ENCODE measurements at places on chromosomes 12 and 14.

DNA sequence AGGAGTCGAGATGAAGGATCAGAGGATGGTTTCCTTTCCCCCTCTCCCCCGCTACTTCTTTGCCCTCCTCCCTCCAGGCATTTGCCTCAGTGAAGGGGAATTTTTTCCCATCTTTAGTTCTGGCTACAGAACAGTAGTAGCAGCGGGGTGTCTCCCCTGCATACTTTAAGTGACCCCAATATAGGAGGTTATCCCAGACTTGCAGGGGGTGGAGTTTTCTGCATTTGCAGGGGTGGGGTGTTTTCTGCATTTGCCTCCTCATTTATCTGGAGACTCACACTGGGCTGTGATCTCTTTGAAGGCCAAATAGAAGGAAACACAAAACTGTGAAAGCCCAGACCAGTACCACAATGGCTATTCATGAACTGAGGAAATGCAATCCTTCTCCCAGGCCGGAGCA, 19.8 kb downstream of the PTPRB start:
- no peak for DNase-seq

DNA sequence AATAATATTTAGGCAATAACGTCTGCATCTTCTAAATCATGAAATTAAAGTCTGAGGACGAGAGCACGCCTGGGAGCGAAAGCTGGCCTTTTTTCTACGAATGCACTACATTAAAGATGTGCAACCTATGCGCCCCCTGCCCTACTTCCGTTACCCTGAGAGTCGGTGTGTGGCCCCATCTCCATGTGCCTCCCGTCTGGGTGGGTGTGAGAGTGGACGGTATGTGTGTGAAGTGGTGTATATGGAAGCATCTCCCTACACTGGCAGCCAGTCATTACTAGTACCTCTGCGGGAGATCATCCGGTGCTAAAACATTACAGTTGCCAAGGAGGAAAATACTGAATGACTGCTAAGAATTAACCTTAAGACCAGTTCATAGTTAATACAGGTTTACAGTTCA, 19.3 kb downstream of the CKB start:
- DNase-seq = no peak

- DNase-seq = no peak
Observed at GRCh38 chr12:112838731-112839130, 47.2 kb downstream of the RPH3A start.

- DNase-seq = no peak
Observed at GRCh38 chr12:105504286-105504685, 173.8 kb downstream of the C12orf75 start.

- DNase-seq = no peak
Observed at GRCh38 chr14:94028450-94028826, 2.3 kb downstream of the OTUB2 start.

DNA sequence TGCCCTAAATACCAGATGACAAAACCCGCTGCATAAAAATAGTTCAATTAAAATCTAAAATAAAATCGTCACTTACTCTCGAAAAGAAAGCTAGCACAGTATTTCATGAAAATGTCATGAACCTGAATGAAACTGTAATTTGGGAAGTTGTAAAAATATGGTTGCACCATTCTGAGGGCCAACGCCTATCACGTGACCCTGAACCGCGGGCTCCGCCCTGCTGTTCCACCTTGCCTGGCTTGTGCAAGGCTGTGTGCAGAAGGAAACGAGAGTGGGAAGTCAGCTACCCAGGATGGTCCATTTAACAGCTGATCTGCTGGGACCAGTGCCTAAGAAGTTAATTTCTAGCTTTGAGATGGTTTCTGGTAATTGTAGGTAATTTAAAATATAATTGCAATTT, 91.7 kb upstream of the BMP4 start:
- DNase-seq = no peak

DNA sequence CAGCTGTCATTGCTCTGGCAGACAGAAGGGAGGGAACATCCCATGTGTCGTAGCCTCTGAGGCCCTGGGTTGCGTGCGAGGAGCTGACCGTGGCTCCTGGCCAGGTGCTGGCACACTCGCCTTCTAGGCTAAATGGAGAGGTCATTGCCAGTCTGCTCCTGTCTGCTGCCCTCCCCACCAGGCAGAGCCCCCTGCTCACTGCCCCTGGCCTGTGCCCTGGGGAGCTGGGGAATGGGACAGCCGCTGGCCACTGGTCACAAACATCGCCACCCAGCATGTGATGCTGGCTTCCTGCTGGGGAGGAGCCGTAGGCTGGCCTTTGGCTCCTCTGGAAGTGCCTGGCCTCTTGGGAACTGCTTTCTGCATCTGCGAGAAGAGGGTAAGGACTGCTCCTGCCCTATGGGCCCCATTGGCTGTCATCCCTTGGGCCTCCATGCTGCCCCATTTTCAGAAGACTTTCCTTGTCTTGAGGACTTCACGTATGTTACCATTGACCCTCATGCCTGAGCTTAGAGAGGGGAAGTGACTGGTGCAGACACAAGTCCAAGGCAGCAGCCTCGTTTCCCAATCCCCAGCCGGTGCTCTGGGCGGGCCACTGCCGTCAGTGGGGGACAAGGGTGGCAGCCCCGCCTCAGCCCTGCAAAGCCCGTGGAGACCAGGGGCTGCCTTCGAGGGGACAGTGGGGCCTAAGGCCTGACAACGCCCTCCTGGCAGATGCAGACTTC, 2.0 kb upstream of the TNFAIP2 start:
- no peak for DNase-seq

DNA sequence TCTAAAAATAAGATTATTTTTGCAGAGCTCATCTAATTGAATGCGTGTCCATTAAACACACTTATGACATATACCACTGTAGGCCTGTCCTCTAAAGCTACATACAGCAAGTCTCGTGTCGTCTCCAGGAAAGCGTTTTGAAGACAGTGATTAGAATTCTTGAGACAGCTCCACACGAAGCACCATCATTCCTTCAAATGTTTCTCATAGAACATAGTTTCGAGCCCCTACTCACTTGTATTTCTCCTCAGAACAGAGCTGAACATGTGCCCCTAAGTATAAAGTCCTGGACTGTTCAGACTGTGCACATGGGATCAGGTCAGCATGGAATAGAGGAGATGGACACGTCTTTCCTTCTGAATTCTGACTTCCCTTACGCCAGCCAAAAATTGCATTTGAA, 64.5 kb upstream of the HMGA2 start:
- no peak for DNase-seq

- peak; percentile 88 for DNase-seq
Observed at GRCh38 chr12:12685305-12685704, 10.7 kb downstream of the GPR19 start.

- no peak for DNase-seq
Observed at GRCh38 chr12:74959657-74960056, 250.0 kb downstream of the KCNC2 start.

DNA sequence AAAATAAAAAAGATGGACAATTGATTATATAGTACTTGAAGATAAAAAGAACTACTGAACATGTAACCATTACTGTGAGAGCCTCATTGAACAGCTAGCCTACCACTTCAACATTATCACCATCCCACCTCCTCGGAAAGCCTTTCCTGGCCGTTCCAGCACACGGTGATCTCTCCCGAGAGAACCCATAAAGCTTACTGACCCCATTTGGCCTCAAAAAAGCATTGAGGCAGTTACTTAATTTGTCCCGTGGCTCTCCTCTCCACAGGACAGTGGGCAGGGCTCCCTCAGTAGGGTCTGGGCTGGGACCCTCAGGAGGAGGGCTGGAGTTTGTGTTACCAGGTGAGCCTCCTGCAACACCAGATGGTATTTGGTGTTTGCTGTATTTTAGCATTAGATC, 55.8 kb downstream of the RAB35 start:
- no peak for DNase-seq

- no peak for DNase-seq
Observed at GRCh38 chr12:104049278-104049902, 597 bp downstream of the GLT8D2 start.

- DNase-seq = no peak
Observed at GRCh38 chr12:65466911-65467310, 188.4 kb downstream of the MSRB3 start.

DNA sequence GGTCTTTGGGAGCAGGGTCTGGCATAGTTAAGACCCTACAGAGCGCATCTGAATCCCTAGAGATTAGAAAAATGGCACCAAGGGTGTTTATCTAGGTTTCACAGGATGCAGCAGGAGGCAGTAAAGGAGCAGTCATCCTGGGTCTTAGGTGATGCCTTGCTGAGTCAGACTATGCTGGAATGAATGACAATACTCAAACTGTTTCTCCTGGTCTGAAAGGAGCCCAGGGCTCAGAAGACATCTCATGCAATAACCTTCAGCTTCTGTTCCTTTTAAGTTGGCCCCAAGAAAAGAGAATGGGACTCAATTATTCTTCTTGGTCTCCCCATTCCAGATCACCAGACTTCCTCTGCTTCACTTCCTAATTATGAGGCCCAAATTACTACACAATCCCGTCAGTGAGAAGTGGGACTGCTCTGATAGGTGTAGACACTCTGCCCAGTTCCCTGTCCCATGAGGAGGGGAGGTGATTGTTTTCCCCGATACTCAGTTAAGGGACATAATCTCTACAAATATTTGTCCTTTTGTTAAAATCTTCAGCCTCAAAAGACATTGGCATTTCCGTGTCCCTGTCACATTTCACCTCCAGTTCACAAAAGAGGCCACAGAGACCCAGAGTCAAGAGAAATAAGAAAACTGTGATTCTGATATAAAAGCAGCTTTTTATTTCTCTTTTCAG, 14.8 kb upstream of the APOF start:
- no peak for DNase-seq

DNA sequence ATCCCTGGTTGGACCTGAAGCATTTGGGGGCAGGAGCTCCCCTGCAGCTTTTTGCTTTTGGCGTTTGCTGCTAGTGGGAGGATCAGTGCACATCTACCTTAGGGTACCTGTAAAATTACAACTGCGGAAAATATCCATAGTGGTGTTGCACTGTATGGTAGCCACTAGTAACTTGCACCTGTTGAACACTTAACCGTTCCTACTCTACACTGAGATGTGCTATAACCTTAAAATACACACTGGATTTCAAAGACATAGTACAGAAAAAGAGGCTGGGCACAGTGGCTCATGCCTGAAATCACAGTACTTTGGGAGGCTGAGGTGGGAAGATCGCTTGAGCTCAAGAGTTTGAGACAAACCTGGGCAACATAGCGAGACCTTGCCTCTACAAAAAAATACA, 2.9 kb downstream of the P2RX4 start:
- no peak for DNase-seq

GRCh38 chr12:130650131-130650530, 66.0 kb downstream of the RIMBP2 start:
- peak; percentile 23 for DNase-seq

DNA sequence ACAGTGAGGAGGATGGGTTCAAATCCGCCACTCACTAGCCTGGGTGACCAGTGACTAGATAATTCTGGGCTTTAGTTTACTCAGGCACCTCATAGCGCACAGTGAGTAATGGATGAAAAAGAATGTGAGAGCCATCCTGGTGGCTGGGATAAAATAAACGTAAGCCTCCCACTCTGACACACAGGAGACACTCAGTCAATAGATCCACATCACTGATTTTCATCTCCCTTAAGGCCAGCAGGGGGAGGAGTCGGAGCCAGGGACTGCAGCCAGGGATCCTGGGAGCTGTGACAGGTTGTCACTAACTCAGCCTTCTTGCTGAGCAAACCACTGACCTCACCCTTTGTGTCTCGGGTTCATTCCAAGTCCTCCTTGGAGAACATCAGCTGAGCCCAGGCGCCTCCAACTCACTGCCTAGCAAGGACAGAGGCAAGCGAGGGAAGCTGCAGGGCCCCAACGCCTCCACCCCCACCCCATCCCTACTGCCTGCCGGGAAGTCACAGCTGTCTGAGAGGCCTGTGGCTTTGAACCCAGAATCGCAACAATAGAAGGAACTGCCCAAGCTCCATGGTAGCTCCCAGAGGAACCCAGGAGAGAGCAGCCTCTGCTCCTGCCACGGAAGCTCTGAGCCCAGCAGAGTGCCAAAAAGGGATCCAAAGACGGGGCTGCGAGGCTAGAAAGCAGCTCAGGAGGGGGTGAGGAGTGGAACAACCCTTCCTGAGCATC, 30.7 kb downstream of the PXN start:
- no peak for DNase-seq

DNA sequence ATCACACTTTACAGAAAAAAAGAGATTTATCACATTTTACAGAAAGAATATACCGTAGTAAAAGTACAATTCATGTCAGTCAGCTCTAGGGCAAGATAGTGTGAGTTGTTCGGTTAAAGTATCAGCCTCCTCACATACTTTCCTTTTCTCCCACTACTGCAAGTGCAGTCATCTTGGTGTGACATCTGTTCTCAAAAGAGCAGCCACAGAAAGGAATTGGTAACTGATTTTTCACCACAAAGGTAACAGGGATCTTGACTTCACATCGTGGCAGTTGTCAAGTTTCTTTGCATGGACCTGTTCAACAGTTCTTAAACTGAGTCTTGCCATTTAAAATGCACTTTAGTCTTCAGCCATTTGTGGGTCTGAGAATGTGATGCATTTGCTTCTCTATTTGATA, 5.0 kb upstream of the E2F7 start:
- DNase-seq = no peak

GRCh38 chr14:26199590-26200370, 398.1 kb downstream of the NOVA1 start:
- no peak for DNase-seq

GRCh38 chr12:110591451-110592051, 8.4 kb upstream of the PPTC7 start:
- DNase-seq = no peak

GRCh38 chr12:118145113-118145797, 9.3 kb downstream of the PEBP1 start:
- no peak for DNase-seq

GRCh38 chr14:76375484-76375883, 453 bp upstream of the ESRRB start:
- no peak for DNase-seq

DNA sequence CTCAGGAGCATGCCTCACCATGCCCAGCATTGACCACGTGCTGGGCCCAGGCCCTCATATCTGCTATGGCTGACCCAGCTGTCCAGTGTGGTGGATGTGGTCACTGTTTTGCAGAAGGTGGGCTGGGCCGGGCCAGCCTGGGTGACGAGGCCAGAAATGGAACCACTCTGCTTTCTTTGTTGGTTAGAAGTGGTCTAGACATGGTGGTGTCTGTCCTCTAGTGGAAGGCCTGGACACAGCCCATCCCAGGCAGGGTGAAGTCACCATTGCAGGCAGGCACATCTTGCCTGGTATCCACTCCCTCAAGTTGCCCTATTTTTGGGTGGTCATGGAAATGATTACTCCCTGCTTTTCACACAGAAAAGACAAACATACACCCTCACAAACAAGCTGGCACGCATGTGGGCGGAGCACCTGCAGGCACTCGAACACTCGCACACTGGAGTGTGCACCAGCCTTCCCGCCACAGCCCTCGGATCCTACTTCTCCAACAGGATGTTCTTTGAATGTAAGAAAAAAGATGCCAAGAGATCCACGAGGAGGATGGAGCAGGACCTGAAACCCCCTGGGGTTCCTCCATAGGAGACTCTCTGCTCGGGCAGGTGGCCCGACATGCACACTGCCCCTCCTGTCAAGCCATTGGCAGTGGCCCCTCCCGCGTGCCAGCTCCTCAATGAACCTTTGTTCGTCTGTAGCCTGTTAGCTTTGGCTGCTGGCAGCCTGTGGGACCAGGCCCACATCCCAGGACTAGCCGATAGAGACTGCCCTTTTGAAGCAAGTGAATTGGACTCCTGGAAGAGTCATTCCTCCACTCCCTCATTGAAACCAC, 38.4 kb downstream of the MLXIP start:
- no peak for DNase-seq
